ENCODE measurements at places on chromosomes 5 and 9.

DNA sequence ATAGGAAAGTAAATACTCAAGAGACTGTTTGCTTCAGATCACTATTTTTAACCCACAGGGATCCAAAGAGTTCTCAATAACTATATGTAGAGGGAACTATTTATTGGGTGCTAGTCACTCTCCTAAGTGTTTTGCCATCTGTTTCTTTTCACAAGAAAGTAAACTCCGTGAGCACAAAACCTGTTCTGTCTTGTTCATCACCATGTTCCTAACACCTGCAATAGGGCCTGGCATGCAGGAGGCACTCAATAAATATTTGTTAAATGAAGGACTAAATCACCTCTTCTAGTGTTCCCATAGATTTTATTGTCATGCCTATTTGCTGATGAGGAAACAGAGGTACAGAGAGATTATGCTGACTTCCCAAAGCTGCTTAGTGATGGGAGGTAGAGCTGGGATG, 118.2 kb downstream of the VCAN start:
- no peak for DNase-seq

DNA sequence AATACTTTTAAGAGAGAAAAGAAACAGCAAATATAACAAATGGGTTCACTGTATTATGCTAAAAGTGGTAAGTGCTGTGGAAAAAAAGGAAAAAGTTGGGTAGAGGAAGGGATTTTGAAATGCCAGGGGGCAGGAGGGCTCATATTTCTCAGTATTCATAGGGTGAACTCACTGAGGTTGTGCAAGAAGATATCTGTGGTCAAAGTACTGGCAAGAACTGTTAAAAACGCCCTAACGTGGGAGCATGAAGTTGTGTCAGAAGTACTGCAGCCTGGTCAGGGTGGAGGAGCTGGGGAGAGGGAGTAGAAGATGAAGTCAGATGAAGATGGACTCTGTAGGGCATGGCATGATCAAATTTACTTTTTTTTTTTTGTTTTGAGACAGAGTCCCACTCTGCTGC, 31.2 kb upstream of the SLC28A3 start:
- DNase-seq = no peak

DNA sequence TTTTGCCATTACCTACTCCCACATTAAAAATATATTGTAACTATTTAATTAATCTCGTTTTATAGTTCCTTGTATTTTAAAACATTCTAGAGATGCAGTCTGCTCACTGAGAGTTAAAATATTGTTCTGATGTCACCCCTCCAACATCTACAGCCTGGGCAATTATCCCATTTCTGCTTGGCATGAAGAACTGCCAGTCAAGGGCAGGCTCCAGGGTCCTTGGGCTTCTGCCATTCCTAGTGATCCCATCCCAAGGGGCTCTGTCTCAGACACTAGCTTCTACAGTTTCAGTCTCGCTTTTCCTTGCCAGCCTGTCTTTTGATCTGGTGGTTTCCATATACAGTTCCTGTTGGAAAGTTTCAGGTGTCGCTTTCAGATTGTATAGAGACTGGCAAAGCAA, 287.2 kb downstream of the TMEM232 start:
- DNase-seq = no peak

GRCh38 chr9:131270171-131271015, 5.9 kb downstream of the FAM78A start:
- DNase-seq = no peak

GRCh38 chr5:143558048-143558447, 154.6 kb upstream of the NR3C1 start:
- DNase-seq = no peak

DNA sequence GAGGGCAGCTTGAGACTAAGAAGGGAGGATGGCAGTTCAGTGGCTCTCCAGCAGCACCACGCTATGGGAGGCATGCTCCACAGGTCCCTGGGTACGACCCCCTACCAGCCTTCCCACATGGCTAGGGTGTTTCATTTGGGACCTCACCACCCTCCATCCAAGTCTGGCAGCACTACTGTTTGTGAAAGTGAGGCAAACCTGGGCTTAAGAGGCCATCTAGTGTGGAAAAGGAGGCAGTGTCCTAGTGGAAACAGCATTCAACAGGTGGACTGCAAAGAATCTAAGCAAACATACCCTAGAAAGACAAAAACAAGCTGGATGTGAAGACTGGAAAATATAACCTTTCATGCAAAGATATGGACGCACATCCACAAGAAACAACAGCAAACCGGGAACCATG, 4.8 kb upstream of the C5orf47 start:
- DNase-seq = no peak

GRCh38 chr5:103910011-103910410, 347.4 kb upstream of the NUDT12 start:
- DNase-seq = no peak

DNA sequence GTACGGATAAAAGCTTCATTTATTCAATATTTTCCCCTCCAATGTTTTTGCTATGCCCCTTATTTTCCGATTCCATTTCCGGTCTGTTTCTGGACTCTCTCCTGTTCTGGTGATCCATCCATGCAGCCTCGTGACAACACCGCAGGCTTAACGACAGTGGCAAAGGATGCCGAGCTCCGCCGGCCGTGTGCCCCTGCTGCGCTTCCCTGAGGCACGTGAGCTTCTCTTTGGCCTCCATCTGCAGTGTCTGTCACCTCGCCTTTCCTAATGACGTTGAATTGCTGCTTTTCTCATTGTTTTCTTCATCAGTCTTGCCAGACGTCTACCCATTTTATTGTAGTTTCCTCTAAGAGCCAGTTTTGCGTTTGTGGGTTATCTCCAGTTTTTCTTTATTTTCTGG, 28.7 kb downstream of the SURF6 start:
- DNase-seq = no peak

DNA sequence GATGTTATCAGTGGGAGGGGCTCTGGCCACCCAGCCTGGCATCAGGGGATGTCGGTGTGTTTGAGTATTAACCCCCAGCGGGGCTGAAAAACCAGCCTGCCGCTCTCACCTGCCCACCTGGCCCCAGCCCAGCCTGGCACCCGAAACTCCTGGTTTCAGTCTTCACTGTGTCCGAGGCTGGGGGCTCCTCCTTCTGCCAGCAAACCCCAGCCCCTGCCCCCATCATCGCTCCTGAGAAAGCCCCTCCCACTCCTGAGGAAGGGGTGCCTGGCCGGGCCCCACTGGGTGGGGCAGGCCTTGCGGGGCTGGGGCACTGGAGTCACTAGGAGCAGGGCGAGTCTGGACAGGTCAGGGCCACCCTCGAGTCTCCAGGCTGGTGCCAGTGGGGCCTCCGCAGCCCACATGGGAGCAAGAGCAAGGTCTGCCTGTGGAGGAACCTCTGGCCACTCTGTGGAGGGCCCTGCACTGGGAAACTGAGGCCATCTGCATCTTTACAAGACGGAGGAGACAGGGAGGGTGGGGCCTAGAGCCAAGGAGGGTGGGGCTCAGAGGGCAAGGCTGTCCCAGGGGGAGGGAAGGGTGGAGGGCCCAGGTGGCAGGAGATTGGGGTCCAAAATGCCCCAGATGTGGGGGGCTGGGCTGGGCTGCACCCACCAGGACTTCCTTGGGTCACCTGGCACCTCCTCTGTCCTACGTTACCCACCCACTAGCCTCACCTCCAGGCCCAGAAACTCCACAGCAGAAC, 51.5 kb upstream of the NOTCH1 start:
- no peak for DNase-seq

DNA sequence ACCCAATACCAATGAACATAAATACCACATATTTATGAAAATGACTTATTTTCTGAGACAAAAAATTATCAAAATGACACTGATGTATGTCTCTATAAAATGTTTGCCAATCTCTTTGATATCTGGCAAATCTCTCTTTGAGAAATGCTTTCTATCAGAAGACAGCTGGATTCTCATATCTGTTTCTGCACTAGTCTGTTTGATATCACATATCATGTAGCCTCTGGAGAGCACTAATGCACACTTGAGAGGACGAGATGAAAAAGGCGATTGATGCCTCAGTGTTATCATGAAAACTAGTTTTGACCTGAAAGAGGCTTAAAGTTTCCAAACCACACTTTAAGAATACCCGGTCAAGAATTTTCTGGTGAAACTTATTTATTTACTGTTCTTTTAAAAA, 29.1 kb upstream of the ANKRD55 start:
- DNase-seq = no peak

- DNase-seq = no peak
Observed at GRCh38 chr9:82367016-82367415, 378.4 kb downstream of the SPATA31D1 start.

DNA sequence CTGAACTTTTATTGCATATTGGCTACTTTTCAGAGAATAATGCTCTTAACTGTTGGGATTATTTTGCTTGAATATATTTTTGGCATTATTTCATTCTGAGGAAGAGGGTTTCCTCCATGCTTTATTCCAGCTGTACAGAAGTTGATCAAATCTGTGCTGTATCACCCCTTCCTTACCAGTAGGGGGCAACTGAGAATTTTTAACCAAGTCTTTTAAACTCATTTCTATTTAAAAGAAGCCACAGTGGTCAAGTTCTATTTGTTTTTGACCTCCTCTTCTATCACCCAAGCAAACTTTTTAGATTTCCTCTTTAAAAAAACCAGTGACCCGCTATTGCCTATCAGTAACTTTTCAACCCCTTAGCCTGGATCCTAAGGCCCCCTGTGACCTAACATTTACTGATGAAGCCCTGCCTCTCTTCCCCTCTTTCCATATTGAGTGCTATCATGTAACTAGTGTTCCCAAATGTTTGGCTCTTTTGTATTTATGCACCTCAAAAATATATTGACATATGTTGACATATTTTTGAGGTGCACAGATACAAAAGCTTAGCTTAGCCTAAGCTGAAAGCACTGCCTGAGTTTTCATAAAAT, 80.6 kb downstream of the FBXO4 start:
- DNase-seq = no peak

DNA sequence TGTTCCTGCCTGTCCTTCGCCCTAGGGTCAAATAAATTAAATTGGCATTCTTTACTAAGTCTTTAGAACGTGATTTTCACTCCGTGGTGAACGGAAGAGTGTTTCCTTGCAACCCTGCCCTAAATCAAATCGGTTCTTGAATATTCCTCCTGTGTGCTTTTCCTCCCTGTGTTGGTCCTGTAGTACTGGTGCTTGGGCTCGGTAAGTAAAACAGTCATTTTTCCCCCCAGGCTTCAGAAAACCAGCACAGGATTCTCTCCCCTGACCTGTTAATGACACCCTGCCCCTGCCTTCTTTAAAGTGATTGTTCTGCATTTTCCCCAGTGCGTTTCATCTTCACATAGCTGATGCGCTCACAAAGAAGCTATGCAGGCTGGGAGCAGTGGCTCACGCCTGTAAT, 96.0 kb downstream of the AK8 start:
- DNase-seq = no peak

DNA sequence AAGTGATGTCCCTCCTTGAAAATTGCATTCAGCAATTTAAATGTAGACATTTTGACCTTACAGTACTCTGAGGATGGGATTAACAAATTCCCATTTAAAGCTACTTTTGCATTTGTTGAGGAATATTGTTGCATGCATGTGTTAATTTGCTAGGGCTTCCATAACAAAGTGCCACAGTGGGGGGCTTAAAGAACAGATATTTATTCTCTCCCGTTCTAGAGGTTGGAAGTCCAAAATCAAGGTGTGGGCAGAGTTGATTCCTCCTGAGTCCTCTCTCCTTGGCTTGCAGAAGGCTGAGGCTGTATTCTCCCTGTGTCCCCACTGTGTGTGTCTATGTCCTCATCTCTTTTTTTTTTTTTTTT, 51.8 kb upstream of the CDK20 start:
- DNase-seq = no peak

GRCh38 chr9:38015266-38015665, 53.8 kb downstream of the SHB start:
- DNase-seq = no peak

DNA sequence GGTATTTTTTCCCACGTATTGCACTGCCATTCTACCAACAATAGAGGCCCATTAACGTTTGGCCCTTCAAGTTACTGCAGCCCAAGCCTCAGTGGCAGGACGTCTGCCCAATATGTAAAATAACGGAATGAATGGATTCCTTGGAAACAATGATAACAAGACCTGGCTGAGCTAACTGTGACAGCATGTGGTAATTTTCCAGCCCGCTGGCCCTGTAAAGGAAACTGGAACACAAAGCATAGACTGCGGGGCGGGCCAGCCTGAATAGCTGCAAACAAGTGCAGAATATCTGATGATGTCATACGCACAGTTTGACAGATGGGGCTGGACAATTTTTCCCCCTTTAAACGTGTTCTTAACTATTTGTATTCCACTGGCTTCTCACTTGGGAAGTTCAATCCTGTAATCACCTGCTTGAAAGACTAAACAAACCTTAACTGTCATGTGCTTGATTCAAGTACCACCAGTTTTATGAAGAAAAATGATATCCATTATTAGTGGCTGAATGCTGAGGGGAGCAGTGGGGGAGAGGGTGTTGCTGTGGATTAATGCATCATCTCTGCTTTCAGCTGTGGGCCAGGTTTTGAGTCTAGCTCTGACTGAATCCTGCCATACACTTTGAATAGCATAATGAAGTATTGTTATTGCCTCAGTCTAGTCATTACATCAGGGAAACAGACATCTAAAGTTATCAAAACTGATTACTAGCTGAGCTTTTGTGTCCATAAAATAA, 323.9 kb downstream of the TMEM161B start:
- DNase-seq = no peak

- no peak for DNase-seq
Observed at GRCh38 chr9:85199866-85200495, 530.5 kb downstream of the NTRK2 start.

DNA sequence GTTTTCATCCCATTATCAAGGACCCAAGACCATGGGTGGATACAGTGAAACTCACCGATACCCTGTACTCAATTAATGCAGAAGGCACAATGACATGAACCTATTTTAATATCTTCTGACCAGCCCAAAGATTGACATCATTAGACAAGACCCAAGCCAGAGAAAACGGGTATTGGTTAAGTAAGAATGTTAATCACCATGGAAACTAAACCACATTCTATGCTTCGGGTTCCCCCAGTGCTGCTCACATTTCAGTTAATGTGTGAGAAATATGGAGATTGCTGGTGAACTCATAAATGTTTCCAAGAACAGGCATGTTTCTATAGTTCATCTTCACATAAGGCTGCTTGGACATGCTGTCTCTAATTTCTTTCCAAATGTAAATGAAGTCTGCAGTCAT, 77.0 kb downstream of the IRX2 start:
- DNase-seq = no peak

GRCh38 chr5:4018007-4018406, 422.4 kb downstream of the IRX1 start:
- DNase-seq = no peak

GRCh38 chr9:134807716-134808446, 72.7 kb upstream of the FCN2 start:
- DNase-seq = no peak

DNA sequence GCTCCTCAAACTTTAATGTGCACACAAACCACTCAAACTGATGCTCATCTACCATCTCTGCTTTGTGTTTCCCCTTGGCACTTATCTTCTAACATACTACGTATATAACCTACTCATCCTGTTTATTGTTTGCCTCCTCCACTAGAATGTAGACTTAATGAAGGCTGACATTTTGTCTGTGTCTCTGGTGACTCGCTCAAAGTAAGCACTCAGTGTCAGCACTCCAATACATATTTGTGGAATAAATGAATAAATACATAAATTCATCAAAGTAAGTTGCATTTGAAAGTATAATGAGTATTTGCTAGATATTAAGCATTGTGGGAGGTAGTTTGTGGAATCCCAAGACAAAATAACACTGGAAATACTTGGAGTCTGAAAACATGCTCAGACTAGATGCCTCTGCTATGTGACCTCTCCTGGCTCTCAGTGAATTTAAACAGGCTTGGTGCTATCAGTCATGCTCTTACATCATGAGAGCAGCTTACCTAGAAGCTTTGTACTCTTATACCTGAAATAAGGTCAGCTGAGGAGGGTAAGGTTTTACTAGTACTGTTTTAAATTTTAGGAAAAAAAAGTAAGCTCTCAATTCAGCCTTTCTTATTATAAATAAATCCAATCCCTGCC, 37.0 kb upstream of the RANBP6 start:
- no peak for DNase-seq

All from stimulated activated CD4-positive, alpha-beta T cell treated with anti-CD3 and anti-CD28 coated beads, Interleukin-15, amount 100 ng/mL, for 1 hour (primary cell).